NCI-H748 treated with DMSO at 0.1 percent for 48 hours (cell line): ENCODE measurements at places on chromosomes 16 and 17.

DNA sequence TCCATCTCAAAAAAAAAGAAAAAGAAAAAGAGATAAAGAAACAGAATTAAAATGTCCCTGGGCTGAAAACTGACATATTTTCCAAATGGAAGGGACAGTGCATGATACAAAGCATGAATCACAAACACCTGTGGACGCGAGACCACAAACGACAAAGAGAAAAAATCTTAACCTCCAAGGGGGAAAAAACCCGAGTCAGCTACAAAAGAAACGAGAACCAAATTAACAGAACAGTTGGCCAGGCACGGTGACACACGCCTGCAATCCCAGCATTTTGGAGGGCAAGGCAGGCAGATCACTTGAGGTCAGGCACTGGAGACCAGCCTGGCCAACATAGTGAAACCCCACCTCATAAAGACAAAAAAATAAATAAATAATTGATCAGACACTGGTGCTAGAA is 1.9 kb downstream of the TRAP1 start:
- no peak for DNase-seq

GRCh38 chr17:7021993-7022778 is 664 bp upstream of the BCL6B start:
- DNase-seq: peak; percentile 44

GRCh38 chr16:50371936-50372595 is 3.3 kb upstream of the BRD7 start:
- no peak for DNase-seq

- no peak for DNase-seq
Measured at GRCh38 chr17:47883589-47884426, 12.2 kb upstream of the SP2 start.

GRCh38 chr16:28882551-28883160 is 4.4 kb downstream of the ATP2A1 start:
- no peak for DNase-seq

DNA sequence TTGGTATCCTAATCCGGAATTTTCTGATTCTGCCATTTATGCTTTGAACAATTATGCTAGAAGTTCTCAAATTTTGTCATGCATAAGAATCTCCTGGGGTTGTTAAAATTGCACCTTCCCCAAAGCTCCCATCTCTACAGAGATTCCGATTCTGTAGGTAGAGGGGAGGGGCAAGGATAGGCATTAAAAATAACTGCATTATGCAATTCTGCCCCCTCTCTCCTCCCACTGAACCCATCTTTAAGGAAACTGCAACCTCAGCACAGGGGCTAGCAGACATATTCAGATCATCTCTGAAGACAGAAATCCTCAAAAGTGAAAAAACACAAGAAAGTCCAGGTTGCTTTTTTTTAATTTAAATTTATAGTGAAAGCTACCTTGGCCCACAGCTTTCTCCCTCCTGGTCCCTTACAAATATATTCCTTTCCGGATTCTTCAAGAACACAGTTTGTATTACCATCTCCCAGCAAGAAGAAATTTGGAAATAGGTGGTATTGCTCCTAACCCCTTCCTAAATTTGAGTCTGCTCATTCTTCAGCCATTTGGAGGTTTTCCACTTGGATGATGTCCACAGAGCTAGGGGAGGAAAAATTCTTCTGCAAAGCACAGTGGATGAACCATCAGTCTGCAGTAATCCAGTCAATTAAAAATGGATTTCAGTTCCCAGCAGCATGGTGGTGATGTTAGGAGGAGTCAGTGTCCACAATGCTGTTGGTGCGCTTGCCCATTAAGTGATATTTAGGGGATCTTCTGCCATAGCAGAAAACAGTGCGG is 67.7 kb downstream of the RBFOX1 start:
- no peak for DNase-seq

- no peak for DNase-seq
Measured at GRCh38 chr16:85120006-85120340, 7.7 kb upstream of the CIBAR2 start.

- DNase-seq: no peak
Measured at GRCh38 chr16:81694494-81695280, 84.4 kb upstream of the PLCG2 start.

DNA sequence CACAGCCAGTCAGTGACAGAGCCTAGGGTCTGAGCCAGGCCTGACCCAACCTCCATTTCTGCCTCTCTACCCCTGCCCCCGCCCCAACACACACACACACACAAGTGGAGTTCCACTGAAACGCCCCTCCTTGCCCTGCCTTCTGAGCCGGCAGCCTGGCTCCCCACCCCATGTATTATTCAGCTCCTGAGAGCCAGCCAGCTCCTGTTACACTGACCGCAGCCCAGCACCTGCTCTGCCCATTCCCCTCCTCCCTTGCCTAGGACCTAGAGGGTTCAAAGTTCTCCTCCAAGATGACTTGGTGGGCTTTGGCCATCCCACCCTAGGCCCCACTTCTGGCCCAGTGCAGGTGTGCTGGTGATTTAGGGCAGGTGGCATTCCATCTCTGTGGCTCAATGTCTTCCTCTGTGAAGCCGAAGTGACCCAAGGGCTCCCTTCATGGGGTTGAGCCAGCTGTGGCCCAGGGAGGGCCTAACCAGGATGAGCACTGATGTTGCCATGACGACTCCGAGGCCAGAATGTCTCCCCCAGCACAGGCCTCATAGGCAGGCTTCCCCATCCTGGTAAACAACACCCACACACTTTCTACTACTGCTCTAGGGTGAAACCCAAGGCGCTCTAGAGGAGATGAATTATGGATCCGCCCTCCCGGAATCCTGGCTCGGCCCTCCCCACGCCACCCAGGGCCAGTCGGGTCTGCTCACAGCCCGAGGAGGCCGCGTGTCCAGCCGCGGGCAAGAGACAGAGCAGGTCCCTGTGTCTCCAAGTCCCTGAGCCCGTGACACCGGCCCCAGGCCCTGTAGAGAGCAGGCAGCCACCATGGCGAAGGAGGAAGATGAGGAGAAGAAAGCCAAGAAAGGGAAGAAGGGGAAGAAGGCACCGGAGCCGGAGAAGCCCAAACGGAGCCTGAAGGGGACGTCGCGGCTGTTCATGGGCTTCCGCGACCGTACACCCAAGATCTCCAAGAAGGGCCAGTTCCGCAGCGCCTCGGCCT is 9.7 kb downstream of the MYO15A start:
- no peak for DNase-seq

- peak; percentile 34 for DNase-seq
Measured at GRCh38 chr17:7177954-7178477, 1.2 kb downstream of the ASGR1 start.

DNA sequence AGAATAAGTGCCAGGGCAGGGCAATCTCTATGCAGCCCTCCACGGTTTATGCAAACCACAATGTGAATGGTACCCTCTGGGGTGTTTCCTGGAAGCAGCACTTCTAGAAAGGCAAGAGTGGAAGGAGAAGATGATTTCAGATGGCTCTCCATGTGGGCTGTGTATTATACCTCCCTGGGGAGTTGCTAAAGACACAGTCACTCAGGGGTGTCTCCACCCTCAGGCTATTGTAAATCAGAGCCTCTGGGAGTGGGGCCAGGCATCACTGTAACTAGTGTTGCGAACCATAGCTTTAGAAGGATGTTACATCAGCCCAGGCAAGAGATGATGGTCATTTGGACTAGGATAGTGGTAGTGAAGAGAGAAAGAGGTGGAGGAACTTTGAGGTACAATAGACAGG is 83.3 kb upstream of the ZKSCAN2 start:
- no peak for DNase-seq

GRCh38 chr17:8420041-8420934 is 15.4 kb upstream of the NDEL1 start:
- DNase-seq: no peak

GRCh38 chr16:84045001-84045817 is 2.6 kb upstream of the SLC38A8 start:
- no peak for DNase-seq

DNA sequence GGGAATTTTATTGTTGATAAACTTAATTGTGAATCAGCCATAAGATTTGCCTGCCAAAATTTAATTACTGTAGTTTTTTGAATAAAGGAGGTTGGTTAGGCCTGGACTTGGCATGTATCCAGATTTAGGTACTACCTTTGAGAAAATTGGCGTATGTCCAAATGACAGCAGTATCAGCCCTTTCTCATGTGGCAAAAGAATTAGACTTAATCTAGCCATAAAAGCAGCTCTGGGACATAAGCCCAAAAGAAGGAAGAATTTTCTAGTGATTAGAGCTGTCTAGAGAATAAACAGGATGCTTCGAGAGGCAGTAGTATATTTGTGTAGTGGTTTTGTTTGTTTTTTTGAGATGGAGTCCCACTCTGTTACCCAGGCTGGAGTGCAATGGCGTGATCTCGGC is 27.7 kb downstream of the PPM1E start:
- no peak for DNase-seq

- DNase-seq: no peak
Measured at GRCh38 chr17:41812381-41813151, at the start of gene FKBP10. Gene FKBP10, plus strand, starts transcription at chr17:41813004. Its CDS starts 31 bp downstream, at chr17:41813035.

DNA sequence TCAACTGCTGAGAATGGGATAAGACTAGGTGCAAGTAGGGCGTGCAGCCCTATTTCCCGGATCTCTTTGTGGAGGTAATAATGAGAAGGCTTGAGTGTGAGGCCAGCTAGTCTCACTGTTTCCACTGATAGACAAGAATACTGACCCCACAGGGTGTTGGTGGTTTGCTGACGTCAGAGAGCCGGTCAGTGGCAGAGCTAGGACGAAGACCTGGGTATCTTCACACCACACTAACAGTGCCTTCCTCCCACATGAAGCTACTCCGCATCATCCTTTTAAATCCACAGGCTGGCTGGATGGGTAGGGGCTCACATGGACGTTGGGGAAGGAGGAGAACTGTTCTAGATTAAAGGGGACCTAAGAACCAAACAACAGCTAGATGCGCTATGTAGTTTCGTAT is 68.0 kb downstream of the ZFHX3 start:
- DNase-seq: no peak

GRCh38 chr16:20393801-20394577 is 10.5 kb downstream of the PDILT start:
- DNase-seq: no peak

- DNase-seq: no peak
Measured at GRCh38 chr17:63443053-63443452, 3.1 kb downstream of the CYB561 start.

DNA sequence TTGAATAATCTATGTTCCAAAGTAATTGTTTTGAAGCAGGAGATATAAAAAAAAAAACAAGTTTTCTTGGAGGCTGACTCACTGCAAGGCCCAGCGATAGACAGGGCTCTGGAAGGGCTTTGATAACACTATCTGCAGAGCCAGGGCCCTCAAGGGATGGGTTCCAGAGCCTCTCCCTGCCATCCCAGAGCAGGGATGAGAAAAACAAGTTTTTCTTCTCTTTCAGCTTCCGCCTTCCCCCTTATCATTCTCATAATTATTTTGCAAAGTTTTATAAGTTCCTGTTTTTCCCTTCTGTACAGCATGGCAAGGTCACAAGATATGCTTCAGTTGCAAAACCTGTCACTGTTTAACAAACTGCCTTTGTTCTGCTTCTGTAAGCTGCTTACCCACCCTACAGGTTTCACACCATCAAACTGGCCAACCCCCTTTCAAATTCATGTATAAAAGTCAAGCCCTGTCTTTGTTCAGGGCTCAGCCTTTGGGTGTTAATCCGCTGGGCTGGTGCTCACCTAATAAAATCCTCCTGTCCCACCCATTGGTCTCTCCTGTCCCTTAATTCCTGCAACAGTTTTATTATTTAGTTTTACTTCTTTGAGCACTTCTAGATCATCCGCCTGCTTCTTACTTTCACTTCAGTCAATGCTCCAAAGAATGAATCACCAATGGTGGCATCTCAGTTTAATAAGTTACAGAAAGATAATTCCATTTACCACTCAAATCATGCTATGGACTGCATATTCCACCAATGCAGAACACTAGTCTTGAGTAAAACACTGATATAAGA is 5.6 kb upstream of the THUMPD1 start:
- DNase-seq: no peak

GRCh38 chr17:30375661-30376060 is 3.1 kb upstream of the CPD start:
- DNase-seq: no peak

DNA sequence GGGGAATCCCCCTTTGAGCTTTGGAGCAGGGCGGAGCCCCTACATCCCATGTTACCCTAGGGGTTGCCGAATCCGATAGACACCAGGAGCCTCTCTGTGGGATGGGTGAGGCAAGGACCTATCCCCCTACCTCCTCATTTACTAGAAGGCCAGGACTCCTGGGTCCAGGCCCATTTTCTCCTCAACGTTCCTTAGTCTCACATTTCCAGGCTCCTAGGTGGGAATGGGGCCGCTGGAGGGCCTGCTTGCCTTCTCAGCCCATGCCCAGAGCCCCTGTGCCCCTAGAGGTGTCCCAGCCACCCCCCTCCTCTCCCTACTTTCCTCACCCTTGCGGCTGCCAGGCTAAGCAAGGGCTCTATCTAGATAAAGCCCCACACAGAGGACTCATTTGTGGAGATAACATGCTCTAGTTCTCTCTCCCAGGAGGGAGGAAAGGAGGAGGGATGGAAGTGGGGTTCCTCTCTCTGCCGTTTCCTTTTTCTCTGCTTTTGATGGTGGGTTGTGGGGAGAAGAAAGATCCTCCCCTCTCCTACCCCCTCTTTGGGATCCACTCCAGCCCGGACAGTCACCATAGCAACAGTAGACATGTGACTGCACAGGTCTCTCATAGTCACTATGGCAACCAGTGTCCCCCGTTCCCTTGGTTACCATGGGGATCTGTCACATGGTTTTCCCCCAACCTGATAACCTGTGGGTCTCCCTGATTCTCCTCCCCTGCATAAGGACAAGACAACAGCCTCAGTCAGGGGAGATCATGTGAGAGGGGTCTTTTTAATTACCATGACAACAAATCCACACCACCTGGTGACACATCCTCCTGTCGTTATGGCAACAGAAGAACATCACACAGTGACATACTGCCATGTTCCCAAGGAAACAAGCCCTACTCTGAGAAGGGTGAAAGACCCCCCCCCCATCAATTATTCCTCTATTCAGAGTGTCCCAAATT is 5.2 kb downstream of the CACNA1G start:
- DNase-seq: peak; percentile 35

DNA sequence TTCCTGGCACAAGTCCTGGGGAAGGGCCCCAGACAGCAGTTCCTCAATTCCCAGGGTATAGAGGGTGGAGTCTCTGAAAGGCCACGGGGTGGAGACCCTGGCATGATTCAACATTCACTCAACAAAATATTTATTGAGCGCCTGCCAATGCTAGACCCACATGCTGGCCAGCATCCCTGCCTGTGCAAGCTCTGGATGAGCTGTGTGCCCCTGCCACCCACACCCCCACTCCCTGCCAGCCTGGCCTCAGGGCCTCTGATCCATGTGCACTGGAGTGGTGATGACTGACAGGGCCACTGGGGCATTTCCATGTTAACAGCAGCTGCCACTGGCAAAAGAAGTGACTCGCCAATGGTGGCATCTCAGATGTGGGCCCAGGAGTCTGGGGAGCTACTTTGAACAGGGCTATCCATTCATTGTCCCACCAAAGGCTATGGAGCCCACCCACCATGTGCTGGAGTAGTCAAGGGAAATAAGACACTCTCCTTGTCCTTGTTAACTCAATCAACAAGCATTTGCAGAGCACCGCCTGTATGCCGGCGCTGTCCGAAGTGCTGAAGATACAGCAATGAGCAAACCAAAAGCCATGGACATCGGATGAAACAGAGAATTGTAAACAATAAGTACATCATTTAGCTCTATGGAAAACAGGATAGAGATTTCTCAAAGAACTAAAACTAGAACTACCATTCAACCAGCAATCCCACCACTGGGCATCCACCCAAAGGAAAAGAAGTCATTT is 3.0 kb upstream of the PRSS22 start:
- DNase-seq: no peak
